ENCODE measurements at places on chromosomes 7 and 10.

DNA sequence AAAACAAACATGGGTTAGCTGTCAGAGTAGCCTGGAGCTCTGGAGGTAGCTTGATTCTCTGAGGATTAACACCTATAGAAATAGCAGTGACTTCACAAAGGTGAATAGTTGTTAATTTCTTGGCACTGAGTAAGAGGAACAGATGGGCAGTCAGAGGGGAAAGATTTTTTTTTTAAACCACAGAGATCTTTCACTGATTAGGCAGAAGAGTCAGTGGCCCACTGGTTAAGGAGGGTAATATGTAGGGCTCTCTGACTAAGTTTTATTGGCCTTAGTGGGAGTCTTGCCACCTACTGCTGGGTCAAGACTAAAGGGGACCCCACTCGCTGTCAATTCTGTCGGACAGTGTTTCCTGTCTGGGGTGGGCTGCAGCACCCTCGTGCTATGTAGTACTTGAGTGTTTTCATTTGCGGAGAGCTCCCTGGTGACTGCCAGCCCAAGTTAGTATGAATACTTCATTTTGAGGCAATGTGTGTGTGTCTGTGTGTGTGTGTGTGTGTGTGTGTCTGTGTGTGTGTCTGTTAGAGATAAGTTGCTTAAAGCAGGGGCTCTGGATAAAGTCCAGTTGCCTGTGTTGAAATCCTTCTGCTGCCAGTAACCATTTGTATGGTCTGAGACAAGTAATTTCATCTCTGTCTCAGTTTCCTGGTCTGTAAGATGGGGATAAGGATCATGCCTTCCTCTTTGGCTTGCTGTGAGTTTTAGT is 145.2 kb downstream of the ARID5B start:
- DNase-seq, result no peak

GRCh38 chr7:87513735-87514335 is 38.4 kb upstream of the ABCB4 start:
- DNase-seq, result no peak

- DNase-seq, result no peak
These were observed 6.3 kb upstream of the CSGALNACT2 start for GRCh38 chr10:43131906-43132305.

- no peak for DNase-seq
These were observed 811.5 kb downstream of the LRMDA start for GRCh38 chr10:76242956-76243355.

GRCh38 chr10:92242910-92243671 is 47.8 kb downstream of the CPEB3 start:
- DNase-seq, result peak; percentile 62

GRCh38 chr10:34229917-34230316 is 585.2 kb downstream of the PARD3 start:
- no peak for DNase-seq
